ENCODE measurements at places on chromosomes 2 and 18. TPM values are rescaled to one million over a fixed set of nuclear protein-coding genes. Genes with fewer than 3 reads are reported as not detected.

Gene POTEI
- polyA plus RNA-seq, result 0.08 TPM

Gene SLC4A3
- 11.9 TPM for polyA plus RNA-seq

Gene ANO7
- 1.3 TPM for polyA plus RNA-seq

Gene PLEK
- 7.2 TPM for polyA plus RNA-seq

Gene QPCT
- polyA plus RNA-seq, result 15.1 TPM

Gene DLX1
- polyA plus RNA-seq, result 0.25 TPM

Gene PRKD3
- 43.9 TPM for polyA plus RNA-seq

Gene KATNAL2
- polyA plus RNA-seq, result 13.5 TPM

Gene IL36A
- not detected for polyA plus RNA-seq

Gene KCNG3
- polyA plus RNA-seq, result 1.0 TPM

Gene BMP10
- not detected for polyA plus RNA-seq

Gene SLC19A3
- 10.3 TPM for polyA plus RNA-seq

Gene RIT2
- not detected for polyA plus RNA-seq

Gene UGT1A3
- polyA plus RNA-seq, result not detected

Gene DYSF
- 15.0 TPM for polyA plus RNA-seq

Gene ALLC
- not detected for polyA plus RNA-seq

Gene GREB1
- 17.4 TPM for polyA plus RNA-seq

Gene GPR45
- 0.28 TPM for polyA plus RNA-seq

Gene TRIM43
- 0.40 TPM for polyA plus RNA-seq

Gene KCNS3
- 6.9 TPM for polyA plus RNA-seq

Gene RND3
- polyA plus RNA-seq, result 55.5 TPM

Gene MEP1B
- polyA plus RNA-seq, result not detected

Gene HES6
- 9.0 TPM for polyA plus RNA-seq

Gene CPLX4
- 0.14 TPM for polyA plus RNA-seq

Gene SLC35F6
- 17.5 TPM for polyA plus RNA-seq

Gene ABCG8
- 1.0 TPM for polyA plus RNA-seq

Gene MDH1
- 334 TPM for polyA plus RNA-seq

Gene GYPC
- 52.2 TPM for polyA plus RNA-seq

All from left renal cortex interstitium (tissue), 4 donors.